ENCODE measurements at places on chromosomes 2 and 18.

- no peaks in the 10 kb centered on the region for H3K36me3 ChIP-seq
- H3K4me1 ChIP-seq = no peaks in the 10 kb centered on the region
- H3K4me3 ChIP-seq = no peak overlapping the region
- no peak overlapping the region for H3K27ac ChIP-seq
- no peaks in the 10 kb centered on the region for H3K27me3 ChIP-seq
- no peak for DNase-seq
Measured at GRCh38 chr2:19189391-19189790, 169.0 kb downstream of the OSR1 start.

GRCh38 chr2:121810959-121811853 is 55.8 kb downstream of the TSN start:
- peak overlapping the region; percentile 42 for H3K27ac ChIP-seq
- peak; percentile 94 for DNase-seq
- H3K36me3 ChIP-seq = no peaks in the 10 kb centered on the region
- H3K4me1 ChIP-seq = peaks cover 8% of the 10 kb centered on the region

DNA sequence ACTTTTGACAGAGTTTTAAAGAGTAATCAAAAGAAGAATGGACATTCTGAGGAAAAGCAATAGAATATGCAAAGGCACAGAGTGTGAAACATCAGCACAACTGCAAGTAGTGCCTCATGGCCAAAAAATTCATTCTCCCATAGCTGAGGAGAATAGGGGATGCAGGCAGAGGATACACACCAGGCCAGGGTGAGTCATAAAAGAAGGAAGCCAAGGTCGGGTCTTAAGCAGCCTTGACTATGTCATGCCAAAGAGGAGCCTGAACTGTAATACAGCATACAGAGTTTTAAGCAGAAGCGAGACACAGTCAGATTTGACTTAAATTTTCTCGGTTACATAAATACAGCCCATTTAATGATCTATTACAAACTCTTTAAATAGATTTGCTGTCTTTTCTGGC is 165.0 kb downstream of the LNPK start:
- H3K36me3 ChIP-seq = no peaks in the 10 kb centered on the region
- H3K27ac ChIP-seq = no peak overlapping the region
- H3K4me3 ChIP-seq = no peak overlapping the region
- no peaks in the 10 kb centered on the region for H3K27me3 ChIP-seq
- peaks cover 12% of the 10 kb centered on the region for H3K4me1 ChIP-seq

- H3K27ac ChIP-seq = no peak overlapping the region
- H3K27me3 ChIP-seq = peaks cover 13% of the 10 kb centered on the region
- H3K4me1 ChIP-seq = no peaks in the 10 kb centered on the region
- H3K36me3 ChIP-seq = no peaks in the 10 kb centered on the region
- no peak for DNase-seq
Measured at GRCh38 chr2:71060871-71061270, 7.6 kb upstream of the NAGK start.

DNA sequence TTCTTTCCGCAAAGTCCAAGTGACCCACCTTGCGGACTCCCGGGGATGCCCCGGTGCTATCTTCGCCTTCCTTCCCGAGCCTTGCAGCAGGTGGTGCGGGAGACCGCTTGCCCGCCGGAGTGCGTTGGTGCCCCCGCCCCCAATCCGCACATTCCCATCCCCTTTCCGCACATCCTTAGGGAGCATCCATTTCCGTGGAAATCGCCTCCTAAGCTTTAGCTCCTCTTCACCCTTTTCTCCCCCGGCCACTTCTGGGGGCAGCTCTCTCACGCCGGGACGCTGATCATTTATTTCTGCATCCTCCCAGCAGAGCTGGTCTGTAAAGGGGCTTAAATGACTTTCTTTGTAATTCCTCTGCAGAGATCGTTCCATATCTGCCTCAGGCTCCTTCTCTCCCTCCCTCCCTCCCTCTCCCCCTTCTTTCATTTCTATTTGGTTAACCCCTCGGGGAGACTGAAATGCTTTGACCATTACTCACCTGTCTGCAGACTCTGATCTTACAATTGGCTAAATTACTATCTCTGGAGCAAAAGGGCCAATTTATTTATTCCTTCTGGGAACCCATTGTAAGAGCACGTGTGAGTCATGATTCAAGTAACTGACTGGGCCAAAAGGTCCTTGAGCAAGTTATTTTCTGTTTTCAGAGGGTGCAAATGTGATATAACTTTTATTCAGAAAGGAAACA is 1.3 kb upstream of the LYPD1 start:
- no peak overlapping the region for H3K27ac ChIP-seq
- H3K27me3 ChIP-seq = peaks cover 46% of the 10 kb centered on the region
- no peaks in the 10 kb centered on the region for H3K36me3 ChIP-seq
- peak; percentile 18 for DNase-seq
- peaks cover 30% of the 10 kb centered on the region for H3K4me1 ChIP-seq
- H3K4me3 ChIP-seq = peak overlapping the region; percentile 39

DNA sequence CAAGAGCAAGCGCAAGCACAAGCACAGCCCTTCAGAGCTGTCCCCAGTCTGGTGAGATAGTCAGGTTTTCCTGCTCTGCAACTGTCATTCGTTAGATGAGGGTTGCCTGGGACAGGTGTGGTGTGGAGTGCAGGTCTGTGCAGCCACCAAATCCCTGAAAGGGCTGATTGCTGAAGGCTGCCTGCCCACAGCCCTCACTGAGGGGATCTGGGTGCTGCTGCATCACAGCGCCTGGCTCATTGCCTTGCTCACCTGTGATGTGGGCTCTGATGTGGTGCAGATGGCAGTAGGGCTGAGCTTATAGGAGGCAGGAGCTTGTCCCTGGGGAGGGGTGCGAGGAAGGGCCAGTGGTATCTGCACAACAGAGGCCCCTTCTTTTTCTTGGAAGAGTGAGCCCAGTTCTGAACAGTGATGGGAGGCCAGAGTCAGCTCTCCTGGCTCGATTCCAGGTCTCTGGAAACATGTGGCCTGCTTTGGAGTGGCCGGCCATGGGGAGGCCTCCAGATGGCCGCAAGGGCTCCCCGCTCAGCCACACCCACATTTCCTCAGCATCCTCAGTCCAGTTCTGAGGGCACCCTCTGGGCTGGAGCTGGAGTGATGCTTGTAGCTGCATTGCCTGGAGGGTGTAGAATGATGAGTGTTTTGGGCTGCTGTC is 11.4 kb downstream of the UBE2F start:
- DNase-seq = peak; percentile 49
- peaks cover 13% of the 10 kb centered on the region for H3K4me1 ChIP-seq
- H3K36me3 ChIP-seq = peaks cover 32% of the 10 kb centered on the region
- no peaks in the 10 kb centered on the region for H3K27me3 ChIP-seq

DNA sequence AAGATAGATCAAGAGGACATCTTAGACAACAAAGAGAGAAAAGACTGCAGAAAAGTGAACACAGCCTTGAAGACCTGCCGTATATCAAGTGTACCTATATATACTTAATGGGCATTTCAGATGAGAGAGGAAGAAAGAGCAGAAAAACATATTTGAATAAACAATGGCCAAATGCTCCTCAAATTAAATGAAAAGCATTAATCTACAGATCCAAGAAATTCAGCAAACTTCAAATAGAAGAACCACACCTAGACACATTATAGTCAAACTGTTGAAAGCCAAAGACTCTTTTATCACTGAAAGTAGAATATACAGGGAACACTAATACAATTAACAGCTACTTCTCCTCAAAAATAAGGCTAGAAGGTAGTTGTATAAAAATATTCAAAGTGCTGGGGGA is 18.7 kb upstream of the TTL start:
- H3K4me3 ChIP-seq = no peak overlapping the region
- no peak overlapping the region for H3K27ac ChIP-seq
- peaks cover 3% of the 10 kb centered on the region for H3K27me3 ChIP-seq
- DNase-seq = no peak

- peaks cover 5% of the 10 kb centered on the region for H3K4me1 ChIP-seq
- no peak overlapping the region for H3K4me3 ChIP-seq
- no peak overlapping the region for H3K27ac ChIP-seq
- H3K27me3 ChIP-seq = no peaks in the 10 kb centered on the region
- H3K36me3 ChIP-seq = peaks cover 7% of the 10 kb centered on the region
Measured at GRCh38 chr2:69138793-69139459, 125.9 kb downstream of the ANTXR1 start.

DNA sequence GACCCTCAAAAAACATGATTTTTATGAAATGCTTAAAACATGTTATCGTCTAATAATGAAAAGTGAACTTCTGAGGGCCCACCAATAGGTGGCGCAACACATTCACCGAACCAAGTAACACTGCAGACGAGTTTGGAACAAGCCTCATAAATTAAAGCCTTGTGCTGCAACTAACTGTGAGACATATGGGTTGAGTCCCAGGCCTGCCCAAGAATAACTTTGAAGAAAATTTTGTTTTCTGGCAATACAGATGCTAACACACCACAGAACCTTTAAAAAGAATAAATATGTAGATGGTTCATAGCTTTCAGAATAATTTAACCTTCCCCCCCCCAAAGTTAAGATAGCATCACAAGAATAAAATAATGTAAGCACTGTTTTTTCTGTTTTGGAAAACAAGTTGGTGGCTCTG is 285.9 kb downstream of the RNF144A start:
- H3K27ac ChIP-seq = no peak overlapping the region
- no peak overlapping the region for H3K4me3 ChIP-seq
- H3K4me1 ChIP-seq = no peaks in the 10 kb centered on the region
- DNase-seq = peak; percentile 76

- no peak for DNase-seq
- H3K4me1 ChIP-seq = peaks cover 55% of the 10 kb centered on the region
- H3K36me3 ChIP-seq = no peaks in the 10 kb centered on the region
- peak overlapping the region; percentile 98 for H3K27ac ChIP-seq
- no peaks in the 10 kb centered on the region for H3K27me3 ChIP-seq
Measured at GRCh38 chr2:231602859-231603467, 10.3 kb downstream of the TEX44 start.

DNA sequence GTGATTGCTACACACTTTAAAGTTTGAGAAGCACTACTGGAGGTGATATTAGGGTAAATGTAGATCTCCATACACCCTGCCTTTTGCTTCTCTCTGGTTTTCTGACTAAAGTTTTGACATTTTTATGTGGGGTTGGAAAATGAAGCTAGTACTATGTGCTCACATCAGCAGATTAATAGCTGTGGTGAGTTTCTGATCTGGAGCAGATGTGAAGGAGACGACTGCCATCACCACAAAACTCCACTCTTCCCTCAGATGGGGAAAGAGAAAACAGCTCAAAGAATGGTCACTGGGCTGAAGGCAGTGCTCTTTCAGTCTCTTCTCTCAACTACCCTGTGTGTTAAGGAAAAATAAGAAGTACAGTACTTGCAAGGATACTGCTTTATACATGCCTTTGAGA is 37.2 kb downstream of the PLEKHA3 start:
- no peaks in the 10 kb centered on the region for H3K27me3 ChIP-seq
- no peak overlapping the region for H3K27ac ChIP-seq
- no peaks in the 10 kb centered on the region for H3K4me1 ChIP-seq
- DNase-seq = no peak

DNA sequence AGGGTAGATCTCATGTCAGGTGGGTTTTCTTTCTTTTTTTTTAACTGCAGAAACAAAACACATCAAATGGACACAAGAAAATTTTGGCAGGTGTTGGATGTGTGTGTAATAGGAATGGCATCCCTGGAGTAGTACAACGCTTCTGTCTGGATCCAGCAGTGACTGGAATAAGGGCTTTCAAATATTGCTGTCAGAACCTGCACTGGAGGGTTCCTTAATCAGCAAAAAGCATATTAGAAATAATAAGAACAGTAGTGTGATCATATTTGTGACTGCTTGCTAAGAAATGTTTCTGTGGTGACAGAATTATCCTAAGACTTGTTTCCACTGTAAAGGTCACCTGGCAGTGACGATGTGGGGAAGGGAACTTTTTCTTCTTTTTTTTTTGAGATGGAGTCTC is 30.8 kb downstream of the CREG2 start:
- DNase-seq = no peak
- no peaks in the 10 kb centered on the region for H3K36me3 ChIP-seq
- H3K4me1 ChIP-seq = no peaks in the 10 kb centered on the region
- no peaks in the 10 kb centered on the region for H3K27me3 ChIP-seq
- H3K4me3 ChIP-seq = no peak overlapping the region
- no peak overlapping the region for H3K27ac ChIP-seq

- H3K4me3 ChIP-seq = no peak overlapping the region
- H3K27ac ChIP-seq = no peak overlapping the region
- H3K4me1 ChIP-seq = peaks cover 51% of the 10 kb centered on the region
Measured at GRCh38 chr18:23243178-23243577, 107.9 kb downstream of the CABLES1 start.

DNA sequence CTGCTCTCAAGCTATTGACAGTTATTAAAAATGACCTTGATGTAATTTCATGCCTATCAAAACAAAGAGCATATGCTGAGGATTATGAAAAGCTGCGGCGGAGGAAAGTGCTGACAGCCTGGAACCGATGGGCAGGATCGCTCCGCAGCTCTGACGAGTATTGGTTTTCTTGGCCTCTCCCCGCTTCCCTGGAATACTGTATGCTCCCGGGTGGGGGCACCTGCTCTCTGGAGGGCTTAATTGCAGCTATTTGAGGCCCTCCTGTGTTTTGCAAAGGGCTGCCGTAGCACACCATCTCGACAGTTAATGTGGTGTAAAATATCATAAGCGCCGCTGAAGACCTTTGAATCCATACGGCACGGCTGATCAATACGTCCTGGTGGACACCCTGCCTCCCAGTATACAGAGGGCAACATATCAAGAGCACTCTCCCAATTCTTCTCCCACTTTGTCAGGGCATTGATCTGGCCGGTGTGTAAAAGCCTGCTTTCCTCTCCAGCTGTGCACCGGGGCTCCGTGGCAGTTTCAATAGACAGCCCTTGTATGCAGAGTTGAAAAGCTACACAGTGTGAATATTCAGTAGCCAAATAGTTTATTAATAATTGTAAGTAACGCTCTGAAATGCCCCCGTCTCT is 662.4 kb downstream of the GALR1 start:
- DNase-seq = no peak
- H3K4me1 ChIP-seq = no peaks in the 10 kb centered on the region
- peaks cover 28% of the 10 kb centered on the region for H3K27me3 ChIP-seq
- no peak overlapping the region for H3K27ac ChIP-seq

DNA sequence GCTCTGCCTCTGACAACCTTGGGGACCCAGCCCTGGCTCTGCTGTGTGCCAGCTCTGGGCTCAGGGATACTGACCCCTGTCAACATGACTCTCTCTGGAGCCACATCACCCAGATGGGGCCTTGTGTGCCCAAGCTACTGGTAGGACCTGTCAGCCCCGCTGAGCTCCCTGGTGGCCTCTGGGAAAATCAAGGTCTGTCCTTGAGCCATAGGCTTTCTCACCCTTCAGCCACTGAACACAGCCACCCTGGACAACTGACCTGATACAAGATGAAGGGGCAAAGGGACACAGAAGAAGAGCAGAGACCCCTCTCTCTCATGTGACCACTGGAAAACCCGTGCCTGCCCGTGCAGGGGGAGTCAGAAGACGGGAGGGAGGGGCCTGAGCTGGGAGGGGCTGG is 7.8 kb downstream of the CCDC74A start:
- H3K36me3 ChIP-seq = no peaks in the 10 kb centered on the region
- no peaks in the 10 kb centered on the region for H3K4me1 ChIP-seq
- no peak overlapping the region for H3K27ac ChIP-seq

DNA sequence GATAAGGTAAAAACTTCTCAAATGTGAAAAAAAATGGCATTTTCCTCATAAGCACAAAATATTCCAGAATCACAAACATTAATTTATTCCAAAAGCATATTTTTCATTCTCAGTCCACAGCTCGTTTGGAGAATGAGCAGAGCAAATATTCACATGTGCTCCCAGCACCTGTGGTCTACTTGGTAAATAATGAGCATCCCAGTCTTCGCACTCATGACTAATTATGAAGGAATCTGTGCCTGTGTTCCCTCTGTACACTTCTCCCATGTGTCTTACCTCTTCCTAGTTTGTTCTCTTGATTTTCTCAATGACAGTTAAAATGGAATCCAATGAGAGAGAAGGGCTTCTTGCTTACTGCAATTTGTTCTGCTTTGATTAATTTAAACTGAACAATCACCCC is 671.0 kb upstream of the SOX11 start:
- no peaks in the 10 kb centered on the region for H3K4me1 ChIP-seq
- no peak for DNase-seq
- no peaks in the 10 kb centered on the region for H3K27me3 ChIP-seq
- no peaks in the 10 kb centered on the region for H3K36me3 ChIP-seq

- H3K27ac ChIP-seq = peak overlapping the region; percentile 82
- H3K36me3 ChIP-seq = peaks cover 2% of the 10 kb centered on the region
Measured at GRCh38 chr18:77108001-77108692, 24.4 kb downstream of the MBP start.

Data from muscle of leg (tissue), 16 donors.